Endothelial cell (in vitro differentiated cells): ENCODE measurements at places on chromosomes 11 and 22. TPM values are rescaled to one million over a fixed set of nuclear protein-coding genes. Genes with fewer than 3 reads are reported as not detected.

The NXPE2 gene
- 0.33 TPM for total RNA-seq

GRCh38 chr11:128324531-128325141 is 262.7 kb downstream of the ETS1 start:
- DNase-seq: no peak

- DNase-seq: no peak
These were observed 181.4 kb downstream of the ETS1 start for GRCh38 chr11:128405714-128406662.

The MIAT gene
- 1.2 TPM for total RNA-seq

The BTG4 gene
- total RNA-seq: not detected
